Neural progenitor cell (in vitro differentiated cells): ENCODE measurements at places on chromosomes 1 and 21. TPM values are rescaled to one million over a fixed set of nuclear protein-coding genes. Genes with fewer than 3 reads are reported as not detected.

The USP48 gene
- 34.5 and 50.3 TPM in 2 replicates for total RNA-seq

The TMEM54 gene
- 13.5 and 14.5 TPM in 2 replicates for total RNA-seq

The BEST4 gene
- total RNA-seq = 0.65 and 0.84 TPM in 2 replicates

The OR6P1 gene
- not detected in 2 replicates for total RNA-seq

The NOS1AP gene
- 2.4 and 5.9 TPM in 2 replicates for total RNA-seq

The KLHDC9 gene
- 12.6 and 22.6 TPM in 2 replicates for total RNA-seq

The S100A3 gene
- not detected in 2 replicates for total RNA-seq

The TIE1 gene
- total RNA-seq = 0.21 and 0.25 TPM in 2 replicates

The RGS1 gene
- not detected in 2 replicates for total RNA-seq

The DIO1 gene
- total RNA-seq = not detected in 2 replicates

The WDR47 gene
- total RNA-seq = 8.2 and 17.3 TPM in 2 replicates

The CRNN gene
- not detected in 2 replicates for total RNA-seq

The IL12RB2 gene
- total RNA-seq = 0.06 and 0.25 TPM in 2 replicates

The OLFML2B gene
- total RNA-seq = 1.3 and 3.0 TPM in 2 replicates

The UBASH3A gene
- not detected in 2 replicates for total RNA-seq

The LCE3B gene
- total RNA-seq = not detected in 2 replicates

The AADACL3 gene
- total RNA-seq = not detected in 2 replicates

The KCND3 gene
- 0.06 and 0.09 TPM in 2 replicates for total RNA-seq

The ELAVL4 gene
- 0.12 TPM in 1 of 2 replicates, not detected in the other for total RNA-seq

The TMEM269 gene
- 0.31 and 0.47 TPM in 2 replicates for total RNA-seq

The TRIM17 gene
- total RNA-seq = 2.9 and 5.0 TPM in 2 replicates

The APOBEC4 gene
- not detected in 2 replicates for total RNA-seq

The GJA5 gene
- total RNA-seq = 0.11 and 0.12 TPM in 2 replicates
